ENCODE measurements at places on chromosomes 11 and 22.
A peak's percentile ranks its signal among the peaks of the same experiment; 100 is the strongest.

DNA sequence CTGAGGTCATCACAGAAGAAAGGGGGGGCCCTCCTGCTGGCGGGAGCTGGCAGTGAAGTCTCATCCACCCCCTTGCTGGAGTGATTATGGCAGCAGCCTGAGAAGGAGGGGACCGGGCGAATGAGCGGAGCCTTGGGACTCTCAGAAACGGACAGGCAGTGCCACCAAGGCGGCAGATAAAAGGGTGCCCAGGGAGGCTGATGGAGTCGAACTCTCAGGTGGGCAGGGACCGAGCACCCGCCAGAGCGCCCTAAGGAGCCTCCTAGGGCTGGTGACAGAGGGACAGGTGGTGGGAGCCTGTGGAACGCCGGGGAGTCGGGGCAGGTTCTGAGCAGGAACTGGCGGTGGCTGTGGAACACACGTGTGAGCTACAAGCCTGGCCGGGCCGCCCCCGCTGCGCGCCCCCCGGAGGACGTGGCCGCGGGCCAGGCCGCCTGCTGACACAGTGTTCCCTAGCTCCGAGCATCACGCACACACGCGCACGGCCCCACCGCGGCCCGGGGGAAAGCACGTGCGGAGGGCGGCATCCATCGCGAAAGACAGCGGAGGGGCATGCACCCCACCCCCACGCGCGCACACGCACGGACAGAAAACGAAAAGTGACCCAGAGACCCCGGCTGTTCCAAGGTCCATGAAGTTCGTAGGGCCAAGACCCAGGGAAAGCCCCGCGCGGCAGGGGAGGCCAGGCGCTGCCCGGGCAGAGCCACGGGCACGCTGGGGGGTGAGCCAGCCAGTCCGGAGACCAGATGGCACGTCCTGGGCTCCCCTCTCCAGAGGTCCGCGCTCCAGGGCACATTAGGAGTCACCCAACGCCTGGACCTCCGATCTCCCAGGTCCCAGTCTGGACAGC is 1.0 kb downstream of the VWCE start:
- DNase-seq = peak; percentile 39

GRCh38 chr11:111308140-111308539 is 9.8 kb downstream of the POU2AF3 start:
- no peak for DNase-seq

DNA sequence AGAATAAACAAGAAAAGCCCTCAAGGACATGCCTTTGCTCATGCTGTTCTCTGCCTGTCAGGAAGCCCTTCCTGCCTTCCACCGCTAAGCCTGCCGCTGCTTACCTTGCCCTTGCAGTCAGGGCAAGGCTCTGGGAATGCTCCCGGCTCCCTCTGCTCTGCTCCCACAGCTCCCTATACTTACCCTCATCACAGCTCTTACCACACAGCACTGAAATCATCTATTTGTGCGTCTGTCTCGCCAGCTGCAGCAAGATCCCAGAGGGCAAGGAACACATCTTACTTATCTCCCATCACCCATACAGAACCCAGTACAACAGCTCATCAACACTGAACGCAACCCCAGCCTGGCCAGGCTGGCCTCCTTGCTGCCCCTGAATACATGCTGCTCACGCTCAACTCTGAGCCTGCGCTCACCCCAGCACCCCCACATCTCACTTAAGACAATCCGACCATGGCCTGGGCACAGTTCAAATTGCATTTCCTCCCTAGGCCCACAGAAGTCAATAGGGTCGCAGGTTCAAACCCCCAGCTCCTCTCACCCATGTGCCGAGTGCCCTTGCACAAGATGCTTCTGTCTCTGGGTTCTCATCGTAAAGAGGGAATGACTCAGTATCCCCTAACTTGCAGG is 161.8 kb downstream of the IGLL1 start:
- no peak for DNase-seq

- no peak for DNase-seq
These were observed 489 bp downstream of the NUP98 start for GRCh38 chr11:3796801-3797328.

Data from hypothalamus (tissue), 51 donors.